ENCODE measurements at places on chromosomes 4 and X.

DNA sequence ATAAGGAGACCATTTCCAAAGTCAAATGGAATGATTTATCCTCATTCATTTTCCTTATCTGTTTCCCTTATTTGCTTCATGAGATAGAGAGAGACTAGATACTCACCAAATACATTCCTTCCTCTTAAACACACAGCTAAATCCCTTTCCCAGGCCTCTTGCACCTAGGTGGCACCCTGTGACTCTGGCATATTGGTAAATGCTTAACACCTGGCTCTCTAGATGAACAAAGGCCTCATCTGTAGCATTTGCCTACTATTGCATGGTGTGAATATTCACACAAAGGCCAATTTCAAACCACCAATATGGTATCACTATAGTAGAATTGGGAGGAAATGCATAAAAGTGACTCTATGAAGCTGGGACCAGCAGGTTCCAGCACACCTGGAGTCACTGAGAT lies 22.1 kb upstream of the SLC10A4 start:
- no peak for DNase-seq

DNA sequence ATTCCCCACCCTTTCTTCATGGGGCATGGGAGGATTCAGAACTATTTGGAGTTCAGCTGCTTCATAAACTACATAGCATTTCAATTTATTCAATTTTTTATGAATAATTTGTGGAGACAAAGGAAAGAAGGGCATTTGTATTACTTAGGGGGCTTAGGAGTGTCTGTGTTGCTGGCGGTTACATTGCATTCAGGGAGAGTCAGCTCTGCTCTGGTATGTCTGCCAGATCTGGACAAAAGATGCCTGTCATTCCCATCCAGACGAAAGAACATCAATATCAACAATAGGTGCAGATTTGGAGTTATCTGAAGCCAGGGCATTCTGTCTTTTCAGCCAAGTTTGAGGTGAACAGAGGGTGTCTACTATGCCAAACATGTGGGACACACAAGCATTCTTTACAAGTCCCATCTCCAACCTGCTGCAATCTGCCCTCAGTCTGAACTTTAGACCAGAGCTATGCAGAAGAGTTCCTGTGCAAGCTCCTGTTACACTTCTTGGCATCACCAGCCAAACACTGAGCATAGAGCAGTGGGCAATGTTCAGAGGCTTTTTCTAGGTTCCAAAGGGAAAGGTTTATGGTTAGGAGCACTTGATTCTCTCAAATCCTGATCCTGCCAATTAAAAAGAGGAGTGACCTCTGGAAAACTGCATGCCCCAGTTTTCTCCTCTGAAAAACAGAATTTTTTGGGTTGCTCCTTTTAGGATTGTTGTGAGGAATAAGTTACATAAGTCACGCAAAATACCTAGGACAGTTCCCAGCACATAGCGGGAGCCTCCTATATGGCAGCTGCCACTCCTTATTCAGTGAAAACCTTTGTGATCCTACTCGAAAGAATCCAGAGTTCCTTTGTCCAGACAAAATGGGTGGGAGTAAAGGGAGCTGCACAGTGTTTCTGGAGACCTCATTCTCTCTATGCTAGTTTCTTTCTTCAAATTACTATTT lies 719.5 kb upstream of the SLIT2 start:
- DNase-seq, result no peak

- no peak for DNase-seq
Measured at GRCh38 chrX:40117715-40118285, 20.0 kb upstream of the BCOR start.

DNA sequence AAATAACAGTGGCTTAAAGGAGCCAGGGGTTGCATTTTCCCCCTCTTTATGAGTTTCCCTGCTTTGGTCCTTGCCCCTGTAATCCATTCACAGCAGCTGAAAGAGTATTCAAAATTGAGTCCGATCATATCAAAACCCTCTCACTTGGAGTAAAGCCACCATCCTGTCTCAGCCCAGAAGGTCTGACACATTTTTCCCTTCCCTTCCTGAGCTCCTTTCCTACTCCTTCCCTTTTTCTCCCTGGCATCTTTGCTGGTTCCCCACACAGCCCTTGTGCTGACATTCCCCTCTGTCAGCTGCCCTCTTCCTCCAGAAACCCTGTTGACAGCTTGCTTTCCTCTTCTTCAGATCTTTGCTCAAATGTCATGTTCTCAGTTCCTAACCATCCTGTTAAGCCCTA lies 295.6 kb downstream of the EVC2 start:
- DNase-seq, result no peak

GRCh38 chrX:53746718-53747117 lies 60.2 kb upstream of the HUWE1 start:
- DNase-seq, result no peak

- no peak for DNase-seq
Measured at GRCh38 chrX:43655151-43656004, 721 bp upstream of the MAOA start.

- DNase-seq, result no peak
Measured at GRCh38 chrX:9379697-9380551, 84.9 kb upstream of the TBL1X start.

DNA sequence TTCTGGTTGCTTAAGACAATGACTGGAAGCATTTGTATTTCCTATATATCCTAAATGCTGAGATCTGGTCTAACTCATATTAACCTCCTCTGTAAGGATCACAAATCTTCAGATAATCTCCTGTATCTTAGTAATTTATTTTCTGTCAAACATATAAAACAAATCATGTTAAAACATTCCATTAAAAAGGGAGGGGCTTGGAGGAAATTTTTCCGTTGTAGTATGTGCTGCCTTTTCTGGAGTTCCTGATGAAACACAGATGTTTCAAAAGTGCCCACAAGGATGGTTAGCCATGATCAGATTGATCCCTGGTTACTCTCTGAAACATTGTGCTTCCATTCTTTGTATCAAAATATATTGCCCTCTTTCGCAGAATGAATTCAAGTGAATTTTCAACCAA lies 182.1 kb downstream of the TENM3 start:
- no peak for DNase-seq

DNA sequence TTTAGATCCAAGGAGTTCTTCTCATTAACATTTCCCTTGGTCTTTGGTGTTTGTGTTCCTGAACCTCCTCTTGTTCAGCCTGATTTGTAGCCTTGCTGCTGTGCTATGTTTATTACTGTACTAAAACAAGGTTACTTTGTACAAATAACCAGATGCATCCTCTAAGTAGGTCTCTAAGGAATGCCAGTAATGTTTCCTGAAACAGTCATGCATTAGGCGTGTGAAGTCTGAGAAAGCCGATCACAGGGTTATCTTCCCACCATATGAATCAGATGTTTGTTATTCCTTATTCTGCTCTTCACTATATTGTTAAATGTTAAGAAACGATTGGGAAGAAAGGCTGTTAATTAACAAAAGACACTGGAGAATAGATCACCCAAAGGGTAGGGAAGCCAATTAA lies 66.9 kb downstream of the GALNTL6 start:
- no peak for DNase-seq

DNA sequence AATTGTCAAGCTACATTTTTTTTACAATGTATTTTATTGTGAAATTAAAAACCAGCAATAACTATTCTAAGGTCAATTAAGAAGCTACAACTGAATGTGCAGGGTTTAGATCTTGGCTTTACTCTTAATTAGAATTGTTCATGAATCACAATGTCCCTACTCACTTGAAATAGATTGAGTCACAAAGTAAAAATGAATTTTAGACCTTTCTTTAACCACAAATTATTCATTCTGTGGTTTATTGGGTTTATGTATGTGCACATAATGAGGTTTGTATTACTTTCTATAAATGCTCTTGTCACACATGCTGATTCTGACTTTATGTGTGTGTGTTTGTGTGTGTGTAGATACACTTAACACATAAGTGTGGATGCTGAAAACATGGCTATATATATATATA lies 647.0 kb upstream of the AADAT start:
- no peak for DNase-seq

GRCh38 chrX:107566604-107567262 lies 61.6 kb upstream of the PRPS1 start:
- DNase-seq, result no peak

DNA sequence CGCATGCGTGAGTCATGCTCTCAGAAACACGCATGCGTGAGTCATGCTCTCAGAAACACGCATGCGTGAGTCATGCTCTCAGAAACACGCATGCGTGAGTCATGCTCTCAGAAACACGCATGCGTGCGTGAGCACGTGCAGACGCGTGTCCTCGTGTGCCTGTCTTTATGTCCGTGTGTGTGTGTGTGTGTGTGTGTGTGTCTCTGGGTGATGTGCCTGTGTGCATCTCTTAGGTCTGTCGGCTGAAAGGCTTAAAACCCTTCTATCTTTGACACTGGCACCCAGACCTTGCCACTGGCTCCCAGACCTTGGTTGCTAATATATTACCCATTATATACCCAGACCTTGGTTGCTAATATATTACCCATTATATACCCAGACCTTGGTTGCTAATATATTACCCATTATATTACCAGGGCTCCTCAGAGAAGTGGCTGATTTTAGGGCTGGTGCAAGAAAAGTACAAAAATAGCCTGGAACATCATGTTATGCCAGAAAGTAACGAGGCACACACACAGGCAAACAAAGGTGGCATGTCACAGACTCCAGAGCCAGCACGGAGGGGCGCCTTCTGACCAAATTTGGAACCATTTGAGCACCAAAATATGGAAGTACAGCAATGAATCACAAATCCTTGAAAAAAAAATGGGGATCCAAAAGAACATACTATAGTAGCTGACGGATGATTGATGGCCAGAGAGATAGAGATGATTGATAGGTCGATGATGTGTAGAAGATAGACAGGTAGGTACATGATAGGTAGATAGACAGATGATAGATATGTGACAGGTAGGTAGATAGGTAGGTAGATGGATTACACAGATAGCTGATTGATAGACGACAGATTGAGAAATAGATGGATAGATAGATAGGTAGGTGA lies 19.2 kb upstream of the ADRA2C start:
- no peak for DNase-seq

DNA sequence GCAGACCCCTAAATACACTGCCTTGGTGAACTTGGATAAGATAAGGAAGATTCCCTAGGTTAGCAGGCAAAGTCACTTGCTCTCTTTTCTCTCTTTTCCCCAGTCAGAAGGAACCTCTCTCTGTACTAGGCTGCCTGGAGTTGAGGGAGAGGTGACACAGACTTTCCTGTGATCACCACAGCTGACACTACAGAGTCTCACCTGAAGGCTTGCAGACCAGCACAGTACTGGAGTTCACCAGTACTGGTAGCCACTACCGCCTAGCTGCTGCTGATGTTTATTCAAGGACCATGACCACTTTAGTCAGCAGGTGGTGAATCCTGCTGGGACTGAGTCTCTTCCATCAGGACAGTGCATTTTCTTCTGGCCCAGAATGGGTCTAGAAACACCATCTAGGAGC lies 63.3 kb downstream of the PTPN13 start:
- no peak for DNase-seq

DNA sequence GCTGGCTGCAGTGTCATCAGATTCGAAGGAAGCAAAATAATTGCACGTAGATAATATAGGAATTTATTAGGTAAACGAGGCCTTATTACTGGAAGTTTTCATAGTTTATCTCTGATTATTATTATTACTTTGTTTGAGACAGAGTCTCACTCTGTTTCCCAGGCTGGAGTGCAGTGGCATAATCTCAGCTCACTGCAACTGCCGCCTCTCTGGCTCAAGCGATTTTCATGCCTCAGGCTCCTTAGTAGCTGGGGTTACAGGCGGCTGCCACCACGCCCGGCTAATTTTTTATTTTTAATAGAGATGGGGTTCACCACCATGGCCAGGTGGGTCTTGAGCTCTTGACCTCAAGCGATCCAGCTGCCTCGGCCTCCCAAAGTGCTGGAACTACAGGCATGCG lies 12.5 kb downstream of the CLCN3 start:
- DNase-seq, result no peak

DNA sequence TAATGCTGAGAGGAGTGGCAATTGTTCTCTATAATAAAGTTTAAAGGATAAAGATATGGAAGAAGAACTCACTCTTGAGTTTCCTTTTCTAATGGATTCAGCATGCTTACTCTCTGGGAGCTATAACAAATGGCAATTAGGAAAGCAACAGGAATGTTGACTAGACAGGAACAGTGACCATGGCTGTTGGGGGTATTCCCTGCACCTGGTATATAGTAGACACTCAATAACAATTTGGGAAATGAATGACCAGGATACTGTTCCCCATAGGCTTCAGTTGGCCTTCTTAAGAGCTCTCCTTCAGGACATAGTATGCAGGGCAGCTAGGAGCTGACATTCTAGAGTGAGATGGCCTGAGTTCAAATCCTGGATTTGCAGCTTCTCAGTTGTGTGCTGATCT lies 1.8 kb downstream of the LIMCH1 start:
- DNase-seq, result no peak

DNA sequence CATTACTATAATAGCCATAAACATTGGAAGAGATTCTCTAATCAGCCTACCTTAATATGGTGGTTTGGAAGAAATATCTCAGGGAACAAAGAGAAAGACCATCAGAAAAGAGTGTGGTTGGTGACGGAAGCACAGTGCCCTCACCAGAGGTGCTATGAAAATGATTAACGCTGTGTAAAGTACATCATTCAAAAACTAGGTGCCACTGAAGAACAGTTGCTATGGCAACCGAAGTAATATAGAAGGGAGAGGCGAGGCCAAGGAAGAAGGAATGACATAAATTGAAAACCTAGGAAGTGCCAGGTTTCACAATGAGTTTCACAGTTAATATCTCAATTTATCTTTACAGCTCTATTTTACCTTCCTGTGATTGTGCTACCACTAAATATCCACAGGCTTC lies 57.0 kb upstream of the ARSJ start:
- DNase-seq, result no peak

GRCh38 chrX:119617517-119618164 lies 11.4 kb upstream of the NKRF start:
- no peak for DNase-seq

- no peak for DNase-seq
Measured at GRCh38 chr4:5365071-5366008, 314.1 kb downstream of the STK32B start.

GRCh38 chr4:138446456-138446855 lies 204.3 kb upstream of the SLC7A11 start:
- no peak for DNase-seq

- DNase-seq, result no peak
Measured at GRCh38 chrX:3627594-3627993, 85.9 kb downstream of the PRKX start.

- peak; percentile 12 for DNase-seq
Measured at GRCh38 chr4:124904723-124905388, 192.3 kb upstream of the ANKRD50 start.

DNA sequence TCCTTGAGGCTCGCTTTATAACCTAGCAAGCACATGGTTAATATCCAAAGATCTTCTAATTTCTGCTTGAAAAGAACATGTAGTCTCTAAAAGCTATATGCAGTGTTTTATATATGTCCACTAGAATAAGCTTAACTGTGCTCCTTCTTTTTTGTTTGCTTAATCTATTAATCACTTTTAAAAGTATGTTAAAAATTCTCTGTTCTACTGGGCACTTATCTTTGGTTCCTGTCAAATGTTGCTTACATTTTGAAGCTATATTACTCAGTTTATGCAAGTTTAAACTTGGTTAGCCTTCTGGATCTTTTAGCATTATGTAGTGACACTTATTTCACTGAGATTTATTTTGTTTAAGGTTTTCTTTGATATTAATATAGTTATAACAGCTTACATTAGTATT lies 32.5 kb downstream of the MAOA start:
- DNase-seq, result no peak

- DNase-seq, result no peak
Measured at GRCh38 chr4:85128246-85129204, 162.0 kb upstream of the WDFY3 start.

GRCh38 chr4:39024311-39024865 lies 7.8 kb downstream of the TMEM156 start:
- DNase-seq, result no peak

GRCh38 chr4:113113151-113113550 lies 63.7 kb downstream of the ANK2 start:
- no peak for DNase-seq

GRCh38 chr4:89275587-89275986 lies 32.0 kb downstream of the GPRIN3 start:
- no peak for DNase-seq
